Stimulated activated CD4-positive, alpha-beta T cell treated with anti-CD3 and anti-CD28 coated beads, Interleukin-4, amount 100 ng/mL, for 4 hours (primary cell): ENCODE measurements at places on chromosomes 4 and X.
A peak's percentile ranks its signal among the peaks of the same experiment; 100 is the strongest.

GRCh38 chr4:149997881-149998421 lies 80.3 kb upstream of the DCLK2 start:
- no peak for DNase-seq

DNA sequence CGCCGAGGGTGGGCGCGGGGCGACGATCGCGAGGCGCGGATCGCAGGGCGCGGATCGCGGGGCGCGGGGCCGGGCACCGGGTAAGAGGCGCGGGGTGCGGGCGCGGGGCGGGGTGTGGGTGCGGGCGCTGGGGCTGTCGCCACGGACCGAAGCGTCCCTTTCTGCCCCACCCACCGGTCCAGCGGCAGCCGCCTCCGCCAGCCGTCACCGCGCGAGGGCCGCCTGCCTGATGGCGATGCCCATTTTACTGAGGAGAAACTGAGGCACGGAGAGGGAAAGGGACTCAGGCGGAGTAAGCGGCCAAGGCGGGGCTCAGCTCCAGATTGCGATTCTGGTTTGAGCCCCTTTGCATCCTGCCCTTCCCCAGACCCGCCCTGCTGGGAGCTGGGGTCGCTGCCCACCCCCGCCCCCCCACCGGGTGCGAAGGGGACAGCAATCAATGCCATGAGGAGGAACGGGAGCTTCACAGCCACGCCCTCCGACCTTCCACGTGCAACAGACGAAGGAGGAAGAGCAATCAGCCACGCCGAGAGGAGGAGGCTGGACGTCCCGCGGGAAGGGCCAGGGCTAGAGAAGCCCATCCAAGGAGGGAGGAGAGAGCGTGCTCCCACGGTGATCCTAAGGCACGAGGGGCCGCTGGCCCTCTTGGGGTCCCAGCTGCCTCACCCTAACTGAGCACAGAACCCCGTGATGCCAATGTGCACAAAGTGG lies 10.9 kb upstream of the MAN2B2 start:
- DNase-seq, result no peak

DNA sequence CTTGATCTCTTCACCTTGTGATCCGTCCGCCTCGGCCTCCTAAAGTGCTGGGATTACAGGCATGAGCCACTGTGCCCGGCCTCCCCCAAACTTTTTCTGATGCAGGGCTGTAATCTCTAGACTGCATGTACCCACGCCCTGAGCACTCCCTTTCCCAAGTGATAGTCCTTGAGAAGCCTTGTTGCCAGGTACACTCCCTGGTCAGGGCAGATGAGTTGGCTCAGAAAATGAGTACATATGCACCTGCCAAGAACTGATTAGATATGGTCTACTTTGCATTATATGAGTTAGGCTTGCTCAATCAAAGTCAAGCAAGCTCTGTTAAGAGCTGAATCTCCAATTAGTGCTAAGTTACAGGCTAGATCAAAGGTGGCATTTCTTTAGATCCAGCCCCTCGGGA lies 20.3 kb downstream of the APOO start:
- no peak for DNase-seq

DNA sequence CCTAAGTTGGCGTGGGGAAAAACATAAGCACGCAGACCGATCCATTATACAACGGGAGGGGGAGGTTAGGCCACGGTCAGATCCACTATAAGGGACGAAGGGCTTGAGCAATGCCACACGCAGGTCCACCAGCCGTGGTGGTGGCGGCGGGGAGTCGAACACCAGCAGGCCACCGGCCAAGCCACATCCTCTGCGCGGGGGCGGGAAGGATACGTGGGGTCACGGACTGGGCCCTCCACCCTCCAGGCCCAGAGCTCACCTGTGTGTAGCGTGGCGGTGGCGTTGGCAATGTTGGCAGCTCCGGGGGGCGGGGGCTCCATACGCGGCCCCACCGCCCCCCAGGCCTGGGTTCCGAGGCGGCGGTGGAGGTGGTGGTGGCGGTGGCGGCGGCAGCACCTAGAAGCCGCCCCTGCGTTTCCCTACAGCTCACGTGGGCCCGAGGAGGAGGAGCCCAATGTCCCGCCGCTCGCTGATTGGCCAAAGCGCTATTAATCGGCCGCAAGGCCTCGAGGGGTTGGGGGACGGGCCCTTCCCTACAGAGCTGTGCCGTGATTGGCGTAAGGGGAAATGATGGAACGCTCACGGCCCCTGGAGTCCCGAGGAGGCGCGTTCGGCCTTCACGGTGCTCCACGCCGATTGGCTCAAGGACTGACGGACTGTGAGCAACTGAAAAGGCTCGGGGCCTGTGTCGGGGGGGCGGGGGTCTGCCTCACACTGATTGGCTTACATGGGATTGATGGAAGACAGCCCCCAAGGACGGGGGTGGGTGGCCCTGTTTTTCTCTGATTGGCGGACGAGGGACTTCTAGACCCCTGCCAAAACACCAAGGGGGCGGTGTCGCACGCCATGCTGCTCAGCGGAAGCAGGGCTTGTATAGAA lies at the start of gene ELK1:
ELK1 (minus strand) TSS at position 400 of the 879 bp plus-strand sequence. CDS start 9,122 bp downstream, outside the sequence.
- DNase-seq, result peak; percentile 78

DNA sequence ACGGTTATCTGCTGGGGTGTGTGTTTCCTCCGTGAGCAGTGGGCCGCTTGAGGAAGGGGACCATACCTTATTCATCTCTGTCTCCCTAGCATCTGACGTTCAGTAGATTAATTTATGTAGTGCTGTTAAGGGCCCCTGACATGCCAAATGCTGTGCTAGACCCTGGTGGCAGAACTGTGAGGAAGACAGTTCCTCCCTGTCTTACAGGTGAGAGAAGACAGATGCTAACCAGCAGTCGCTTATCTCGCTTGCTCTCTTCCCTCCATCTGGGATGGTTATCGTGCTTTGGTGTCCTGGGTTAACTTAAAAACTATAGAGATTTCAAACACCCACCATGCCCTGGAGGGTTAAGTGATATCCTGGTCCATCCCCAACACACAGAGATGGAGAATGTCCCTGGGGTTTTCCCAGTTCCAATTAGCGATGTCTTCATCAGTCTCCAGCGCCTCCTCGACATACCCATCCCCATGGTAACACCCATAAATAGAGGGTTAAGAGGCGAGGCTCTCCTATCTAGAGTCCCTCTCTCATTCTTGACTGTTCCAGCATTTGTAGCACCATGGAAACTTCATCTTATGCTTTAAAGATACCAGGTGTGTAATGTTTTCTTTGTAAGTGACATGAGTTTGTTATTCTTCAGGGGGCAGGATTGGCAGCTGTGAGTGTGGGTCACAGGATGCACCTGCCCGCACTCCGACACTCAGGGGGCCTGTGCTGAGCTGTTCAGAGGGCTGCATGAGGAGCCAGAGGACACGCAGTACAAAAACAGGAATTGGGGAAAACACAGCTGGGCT lies 135.2 kb downstream of the STK32B start:
- no peak for DNase-seq

DNA sequence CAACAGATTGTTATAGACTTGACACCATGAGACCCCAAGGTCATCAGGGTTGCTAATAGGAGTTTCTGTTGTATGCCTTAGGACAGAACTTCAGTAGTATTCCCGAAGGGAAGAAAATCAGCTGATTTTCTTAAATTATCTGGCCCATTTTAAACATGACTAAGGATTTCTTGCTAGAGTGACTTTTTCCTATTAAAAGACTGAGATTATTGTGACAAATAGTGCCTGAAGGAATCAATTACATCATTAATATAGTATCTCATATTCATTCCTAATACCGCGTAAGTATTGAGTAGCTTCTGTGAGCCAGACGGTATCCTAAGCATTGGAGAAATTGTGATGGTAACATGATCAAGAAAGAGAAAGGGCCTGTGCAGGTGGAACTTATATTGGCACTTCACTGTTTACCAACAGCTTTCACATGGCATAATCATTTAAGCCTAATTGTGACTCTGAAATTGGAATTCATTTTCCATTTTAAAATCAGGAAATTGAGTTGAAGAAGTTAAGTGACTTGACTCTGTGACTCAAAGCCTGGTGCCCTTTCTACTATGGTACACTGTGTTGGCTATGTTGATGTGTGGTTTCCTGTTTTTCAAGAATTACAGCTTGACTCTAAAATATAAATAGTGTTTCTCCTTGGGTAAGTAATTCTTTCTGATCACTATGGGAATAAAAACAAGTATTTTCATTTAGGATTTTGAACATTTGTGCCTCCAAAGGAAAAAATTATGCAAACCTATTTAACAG lies 4.1 kb downstream of the AFF1 start:
- no peak for DNase-seq

DNA sequence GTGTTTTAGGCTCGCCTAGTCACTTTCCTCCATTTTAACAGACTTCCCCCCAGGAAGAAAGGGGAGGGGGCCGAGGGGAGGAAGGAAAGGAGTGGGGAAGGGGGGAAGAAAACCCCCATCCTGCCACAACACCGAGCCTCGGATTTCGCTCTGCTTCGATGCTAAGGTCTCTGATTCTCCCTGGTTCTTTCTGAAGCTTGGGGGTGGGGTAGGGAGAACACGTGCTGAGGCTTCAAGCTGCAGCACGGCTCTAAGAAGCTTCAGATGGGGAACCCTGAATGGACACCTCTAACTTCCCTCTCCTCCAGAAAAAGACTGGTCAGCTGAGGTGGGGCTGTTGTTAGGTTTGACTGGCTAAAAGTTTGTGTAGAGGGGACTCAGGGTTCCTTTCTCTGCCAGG lies 61.8 kb downstream of the RHOH start:
- no peak for DNase-seq

DNA sequence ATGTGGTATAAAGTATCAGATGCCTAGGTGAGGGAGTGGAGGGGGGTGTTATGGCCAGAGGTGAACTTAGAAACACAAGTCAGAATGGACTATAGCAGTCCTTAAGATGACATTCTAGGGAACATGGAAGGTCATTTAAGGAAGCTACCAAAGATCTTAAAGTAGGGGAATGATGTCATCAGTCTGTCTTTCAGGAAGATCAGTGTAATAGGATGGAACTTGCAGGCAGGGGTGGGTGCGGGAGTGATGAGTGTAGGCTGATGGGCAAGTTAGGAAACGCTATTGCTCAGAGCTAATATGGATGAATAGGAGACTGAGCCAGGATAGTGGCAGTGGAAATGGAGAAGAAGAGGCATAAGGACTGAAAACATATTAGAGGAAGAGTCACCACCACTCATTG lies 27.5 kb upstream of the CWH43 start:
- no peak for DNase-seq

DNA sequence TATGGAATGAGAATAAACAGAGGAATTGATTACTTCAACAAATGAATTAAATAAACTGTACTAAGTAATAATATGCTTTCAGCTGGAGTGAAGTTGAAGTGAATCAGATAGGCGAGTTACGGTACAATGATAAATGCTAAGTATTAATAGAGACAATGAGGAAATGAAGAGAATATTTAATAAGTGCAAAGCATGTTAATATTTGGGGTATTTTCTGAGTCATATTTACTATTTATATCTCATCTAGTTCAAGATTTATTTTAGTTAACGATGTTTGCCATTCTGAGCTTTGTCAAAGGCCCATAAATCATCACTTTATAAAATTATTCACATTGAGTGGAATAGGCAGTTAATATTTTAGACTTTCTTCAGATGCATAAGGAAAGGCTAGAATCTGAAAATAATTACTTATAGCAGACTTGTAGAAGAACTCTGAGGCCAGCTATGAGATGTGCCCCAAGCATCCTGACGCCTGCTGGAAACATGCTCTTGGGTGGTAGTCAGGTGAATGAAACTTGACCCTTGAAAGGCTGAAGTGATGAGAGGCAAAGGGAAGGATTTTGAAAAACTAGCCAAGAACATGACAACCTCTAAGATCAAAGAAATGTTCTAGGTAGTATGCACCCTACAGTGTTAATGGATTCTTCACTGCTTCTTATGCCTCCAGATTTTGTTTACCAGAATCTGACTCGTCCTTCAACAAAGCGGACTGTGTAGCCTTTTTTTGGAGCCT lies 133.8 kb upstream of the STIM2 start:
- no peak for DNase-seq

DNA sequence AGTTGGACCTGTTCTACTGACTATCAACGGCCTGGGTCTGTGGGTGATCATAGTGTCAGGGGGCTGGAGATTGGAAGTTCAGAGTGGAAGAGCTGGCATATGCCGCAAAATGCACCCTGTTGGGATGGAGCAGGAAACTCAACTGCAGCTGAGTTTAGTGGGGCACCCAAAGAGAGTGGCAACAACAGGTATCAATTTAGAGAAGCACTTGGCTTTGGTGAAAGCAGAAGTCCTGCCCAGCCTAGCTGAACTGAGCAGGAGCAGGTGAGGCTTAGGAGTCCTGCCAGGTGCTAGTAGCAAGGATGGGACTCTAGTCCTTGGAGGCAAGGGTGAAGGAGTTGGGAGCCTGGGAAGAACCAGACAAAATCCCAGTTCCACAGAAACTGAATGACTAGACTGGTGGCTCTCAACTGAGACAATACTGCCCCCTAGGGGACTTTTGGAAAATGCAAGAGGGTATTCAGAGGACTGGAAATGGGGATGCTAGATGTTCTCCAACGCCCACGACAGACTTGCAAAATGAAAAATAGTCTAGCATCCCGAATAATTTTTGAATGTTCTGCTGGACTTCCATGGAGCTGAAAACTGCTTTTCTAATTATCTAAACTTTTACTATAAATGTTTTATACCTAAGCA lies 49.4 kb downstream of the RTL9 start:
- no peak for DNase-seq

- no peak for DNase-seq
These were observed 1099.3 kb upstream of the DIAPH2 start for GRCh38 chrX:95585321-95585720.

GRCh38 chr4:138090918-138091676 lies 151.1 kb downstream of the SLC7A11 start:
- DNase-seq, result no peak
